ENCODE measurements at places on chromosomes 4 and X.

DNA sequence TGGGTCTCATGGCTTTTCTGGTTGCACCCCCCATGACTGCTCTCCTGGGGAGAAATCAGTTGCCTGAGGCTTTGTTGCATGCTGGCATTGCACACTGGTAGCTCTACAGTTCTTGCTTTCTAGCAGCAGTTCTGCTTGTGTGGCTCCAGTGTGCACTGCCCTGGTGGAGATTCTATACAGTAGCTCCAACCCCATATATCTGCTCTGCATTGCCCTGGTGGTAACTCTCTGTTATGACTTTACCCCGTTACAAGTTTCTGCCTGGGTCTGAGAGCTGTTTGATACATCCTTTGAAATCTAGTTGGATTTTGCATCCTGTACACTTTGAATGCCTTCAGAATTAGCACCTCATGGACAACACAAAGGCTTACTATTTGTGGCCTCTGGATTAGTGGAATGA, 241.4 kb upstream of the EPHA5 start:
- no peak for DNase-seq

DNA sequence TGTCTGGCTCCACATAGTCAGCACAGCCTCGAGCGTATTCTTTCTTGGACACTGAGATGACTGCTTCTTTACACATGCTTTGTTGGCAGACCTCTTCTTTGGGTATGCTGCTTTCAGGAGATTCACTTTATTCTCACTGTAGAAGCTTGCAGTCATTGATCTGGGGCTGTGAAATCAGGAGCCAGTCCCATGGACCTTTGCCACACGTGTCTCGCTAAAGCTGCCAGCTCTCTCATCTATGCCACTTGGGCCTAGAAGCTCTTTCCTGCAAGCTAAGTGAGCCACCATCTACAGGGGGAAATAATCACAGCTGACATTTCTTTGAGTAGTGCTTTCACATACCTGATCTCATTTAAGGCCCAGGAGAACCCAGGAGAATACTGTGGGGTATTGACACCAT, 5.0 kb downstream of the RASL11B start:
- no peak for DNase-seq

DNA sequence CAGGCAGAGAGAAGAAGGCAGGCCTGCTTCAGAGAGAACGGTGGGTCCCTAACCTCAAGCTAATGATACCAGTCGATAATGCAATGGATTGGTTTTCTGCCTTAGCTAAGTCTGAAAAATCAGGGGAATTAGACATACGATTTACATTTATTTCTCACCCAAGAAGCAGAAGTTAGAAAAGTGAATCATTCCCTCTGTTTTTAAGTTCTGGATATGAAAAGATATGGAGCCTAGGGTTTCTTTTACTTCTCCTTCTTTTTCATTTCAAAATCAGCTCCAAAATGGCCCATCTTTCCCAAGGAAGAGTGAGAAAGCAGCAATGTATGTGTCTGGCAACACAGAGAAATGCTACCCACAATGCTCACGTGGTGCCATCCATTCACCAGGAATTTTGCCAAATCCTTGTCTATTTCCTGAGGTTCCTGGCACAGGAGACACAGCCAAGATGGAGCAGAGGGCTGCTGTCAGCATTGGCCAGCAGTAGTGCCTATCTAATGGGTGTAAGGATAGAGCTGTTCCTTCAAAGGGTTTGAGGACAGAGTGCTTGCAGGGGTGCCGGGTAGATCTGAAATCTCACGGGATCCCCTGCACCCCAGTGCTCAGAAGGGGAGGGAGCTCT, 231.5 kb downstream of the MAML3 start:
- no peak for DNase-seq

DNA sequence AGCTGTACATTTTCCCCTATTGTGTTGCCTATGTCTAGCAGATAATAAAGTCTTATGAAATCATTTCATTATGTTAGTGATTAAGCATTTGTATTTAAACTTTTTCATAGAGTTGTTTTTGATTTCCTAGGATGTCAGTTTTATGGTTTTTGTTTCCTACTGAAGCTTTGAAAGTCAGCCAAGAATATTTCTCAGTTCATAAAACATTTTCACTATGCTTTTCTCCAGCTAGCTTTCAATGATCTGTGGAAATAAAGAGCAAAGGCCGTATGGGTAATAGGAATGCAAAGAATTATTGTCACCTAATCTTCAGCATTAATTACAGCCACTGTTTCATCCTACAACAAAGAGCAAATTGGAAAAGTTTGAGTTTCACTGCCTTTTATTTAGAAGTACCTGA, 145.7 kb upstream of the NUDT6 start:
- no peak for DNase-seq

GRCh38 chr4:40489961-40490360, 139.7 kb downstream of the RBM47 start:
- DNase-seq, result no peak

DNA sequence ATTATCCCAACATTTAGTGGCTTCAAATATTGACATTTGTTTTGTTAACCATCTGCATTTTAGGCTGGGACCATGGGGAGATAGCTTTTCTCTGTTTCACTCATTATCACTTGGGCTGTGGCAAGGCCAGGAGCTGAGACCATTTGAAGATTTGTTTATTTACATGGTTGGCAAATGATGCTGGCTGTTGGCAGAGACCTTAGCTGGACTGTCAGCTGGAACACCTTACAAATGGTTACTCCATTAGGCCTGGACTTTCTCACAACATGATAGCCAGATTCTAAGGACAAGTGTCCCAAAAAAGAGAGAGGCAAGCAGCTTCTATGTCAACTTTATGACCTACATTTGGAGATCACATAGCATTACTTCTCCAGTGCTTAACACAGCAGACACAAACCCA, 130.4 kb downstream of the INPP4B start:
- no peak for DNase-seq

Measured in hippocampal formation (tissue), 2 donors.